ENCODE measurements at places on chromosomes 12 and 14.

- DNase-seq, result no peak
Observed at GRCh38 chr12:95322326-95322725, 104.7 kb downstream of the VEZT start.

DNA sequence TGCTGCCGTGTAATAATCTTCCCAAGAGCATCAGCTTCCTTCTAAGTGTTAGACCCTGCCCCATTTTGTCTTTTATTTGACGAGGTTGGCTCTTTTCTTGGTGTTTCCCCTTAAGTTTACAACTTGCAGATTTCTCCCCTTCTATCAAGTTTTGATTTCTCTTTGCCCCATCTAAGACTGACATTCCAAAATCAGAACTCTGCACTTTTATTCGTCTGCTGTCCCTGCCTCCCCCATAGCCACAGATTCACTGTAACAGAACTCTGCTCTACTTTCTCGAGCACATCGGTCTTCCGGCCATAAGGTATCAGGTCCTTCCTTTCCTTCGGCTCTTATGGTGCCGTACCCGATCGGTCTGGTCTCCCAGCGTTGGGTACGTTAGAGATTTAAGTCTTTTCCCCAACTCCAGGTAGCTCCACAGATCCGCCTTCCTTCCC is 563 bp downstream of the DCP1B start:
- DNase-seq, result no peak

DNA sequence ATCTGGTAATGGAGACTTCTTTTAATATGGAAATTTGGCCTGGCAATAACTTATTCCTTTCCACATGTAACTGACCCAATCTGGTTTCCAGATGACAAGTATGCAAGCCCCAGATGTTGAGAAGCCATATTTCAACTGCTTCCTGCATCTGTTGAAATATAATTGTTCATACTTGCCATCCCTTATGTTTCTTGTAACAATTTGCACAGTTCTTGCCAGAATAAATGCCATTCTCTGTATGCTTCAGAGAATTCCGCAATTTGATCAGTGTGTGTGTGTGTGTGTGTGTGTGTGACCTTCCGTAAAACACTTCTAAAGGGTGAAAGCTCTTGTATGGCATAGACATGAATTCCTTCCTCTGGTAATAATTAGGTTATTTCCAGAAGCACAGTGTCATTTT is 1.8 kb upstream of the CLEC2A start:
- no peak for DNase-seq

GRCh38 chr12:3476403-3476802 is 14.6 kb upstream of the PRMT8 start:
- no peak for DNase-seq

- DNase-seq, result no peak
Observed at GRCh38 chr12:15372352-15372751, 50.0 kb downstream of the PTPRO start.

DNA sequence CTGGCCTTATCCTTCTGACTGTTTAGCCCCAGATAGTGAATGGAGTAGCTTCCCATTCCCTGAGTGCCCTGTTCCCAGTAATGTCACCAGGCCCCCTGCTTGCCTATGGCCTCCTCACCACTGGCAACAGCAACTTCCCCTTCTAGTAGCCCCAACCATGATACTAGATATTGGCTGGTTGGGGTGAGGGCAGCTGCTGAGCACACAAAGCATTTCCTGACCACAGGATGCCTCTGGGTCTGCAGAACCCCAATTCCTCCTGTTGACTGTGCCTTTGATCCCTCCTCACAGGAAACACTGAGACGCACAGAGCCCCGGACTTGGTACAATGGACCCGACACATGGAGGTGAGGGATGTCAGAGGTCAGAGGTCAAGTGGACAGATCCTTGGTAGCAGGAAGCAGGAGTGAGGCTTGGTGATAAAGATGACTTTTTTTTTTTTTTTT is 597 bp downstream of the SOAT2 start:
- no peak for DNase-seq

DNA sequence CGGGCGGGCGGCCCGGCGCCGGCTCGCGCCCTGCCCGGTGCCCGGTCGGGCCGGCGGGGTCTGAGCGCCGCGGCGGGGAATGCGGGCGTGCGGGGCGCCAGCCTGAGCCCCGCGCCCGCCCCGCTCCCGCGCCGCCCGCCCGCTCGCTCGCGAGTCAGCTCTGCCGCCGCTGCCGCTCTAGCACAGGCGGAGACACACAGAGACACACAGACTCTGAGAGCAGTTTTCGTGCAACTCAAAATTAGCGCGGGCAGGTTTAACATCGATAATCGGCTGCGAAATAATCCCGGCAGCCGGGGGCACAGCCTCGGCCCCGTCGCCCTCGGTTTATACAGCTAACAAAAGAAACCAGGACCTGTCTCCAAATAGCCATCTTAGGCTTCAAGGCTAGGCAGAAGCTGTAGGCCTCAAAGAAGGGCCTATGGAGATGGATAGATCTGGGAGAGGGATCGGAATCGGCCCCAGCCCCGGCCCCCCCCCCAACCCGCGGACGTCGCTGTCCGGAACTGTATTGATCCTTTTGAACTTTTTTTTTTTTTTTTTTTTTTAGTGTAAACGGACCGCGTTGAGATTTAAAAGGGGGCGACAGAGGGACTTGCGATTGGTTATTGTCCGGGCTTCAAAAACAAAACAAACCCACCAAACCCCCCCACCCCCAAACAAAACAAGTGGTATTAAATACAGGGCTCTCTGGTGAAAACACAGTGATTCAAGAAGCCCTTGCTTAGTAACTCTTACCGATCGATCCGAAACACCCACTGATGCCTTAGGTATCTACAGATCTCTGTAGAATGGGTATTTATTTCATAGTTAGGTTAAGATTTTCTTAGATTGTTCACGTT is 1.1 kb downstream of the ARID2 start:
- no peak for DNase-seq

- no peak for DNase-seq
Observed at GRCh38 chr14:39467889-39468524, 35.8 kb upstream of the FBXO33 start.

GRCh38 chr14:37081218-37081617 is 91.2 kb downstream of the SLC25A21 start:
- DNase-seq, result no peak

GRCh38 chr12:93708952-93709351 is 31.8 kb downstream of the CRADD start:
- DNase-seq, result no peak

DNA sequence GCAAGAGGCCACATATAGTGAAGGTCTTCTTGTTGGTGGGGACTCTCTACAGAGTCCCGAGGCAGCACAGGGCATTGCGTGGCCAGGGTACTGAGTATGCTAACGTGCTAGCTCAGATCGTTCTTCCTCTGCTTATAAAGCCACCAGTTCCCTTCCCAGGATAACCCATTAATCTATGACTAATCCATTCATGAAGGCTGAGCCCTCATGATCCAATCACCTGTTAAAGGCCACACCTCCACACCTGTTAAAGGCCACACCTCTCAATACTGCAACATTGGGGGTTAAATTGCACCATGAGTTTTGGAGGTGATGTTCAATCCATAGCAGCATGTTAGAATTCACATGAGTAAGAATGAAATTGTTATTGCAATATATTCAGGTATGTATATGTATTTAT is 12.8 kb upstream of the YARS2 start:
- DNase-seq, result no peak

DNA sequence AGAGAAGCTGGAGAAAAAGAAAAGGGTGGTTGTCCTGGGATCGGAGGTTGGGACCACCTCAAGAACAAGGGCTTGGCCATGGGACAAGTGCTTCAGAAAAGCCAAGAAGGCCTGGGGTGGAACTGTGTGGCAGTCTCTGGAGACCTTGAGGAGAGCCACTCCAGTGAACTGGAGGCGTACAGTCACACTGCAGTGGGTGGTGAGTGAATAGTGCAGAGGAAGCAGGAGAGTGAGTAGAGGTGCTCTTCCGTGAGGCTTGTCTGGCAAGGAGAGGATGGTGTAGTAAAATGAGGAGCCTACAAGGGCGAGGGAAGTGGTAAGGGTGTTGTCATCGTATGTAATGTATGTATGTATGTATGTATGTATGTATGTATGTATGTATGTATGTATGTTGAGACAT is 20.9 kb downstream of the RASSF3 start:
- DNase-seq, result no peak

DNA sequence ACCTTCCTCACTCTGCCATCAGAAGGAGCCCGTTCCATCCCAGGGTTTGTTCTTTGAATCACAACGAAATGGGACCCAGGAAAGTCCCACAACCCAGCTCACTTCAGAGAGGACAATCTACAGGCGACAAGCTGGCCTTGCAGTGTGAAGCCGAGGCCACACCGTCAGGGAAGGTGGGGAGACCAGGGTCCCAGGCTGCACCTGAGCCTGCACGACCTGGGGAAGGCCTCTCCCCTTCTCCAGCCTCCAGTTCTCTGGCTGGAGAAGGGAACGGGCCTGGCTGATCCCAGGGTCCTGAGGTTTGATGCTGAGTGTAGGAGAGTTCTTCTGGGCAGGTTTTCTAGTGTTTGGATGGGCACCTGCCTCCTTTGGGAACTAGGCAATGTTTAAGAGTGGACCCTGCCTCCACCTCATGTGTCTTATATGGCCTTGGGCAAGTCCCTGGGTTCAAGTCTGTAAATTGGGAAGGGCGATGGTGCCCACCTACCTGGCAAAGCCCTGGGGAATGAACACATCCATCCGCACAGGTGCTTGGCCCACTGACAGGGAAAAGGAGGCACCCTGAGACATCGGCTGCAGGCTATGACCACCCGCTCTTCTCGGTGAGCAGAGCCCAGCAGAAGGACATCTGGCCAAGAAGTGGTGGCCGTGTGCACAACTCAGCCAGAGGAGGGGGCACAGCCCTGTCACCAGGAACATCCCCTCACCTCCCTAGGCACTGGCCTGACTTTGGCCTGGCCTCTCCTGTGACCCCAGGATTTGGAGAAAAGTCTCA is 77.9 kb upstream of the BCL11B start:
- no peak for DNase-seq

DNA sequence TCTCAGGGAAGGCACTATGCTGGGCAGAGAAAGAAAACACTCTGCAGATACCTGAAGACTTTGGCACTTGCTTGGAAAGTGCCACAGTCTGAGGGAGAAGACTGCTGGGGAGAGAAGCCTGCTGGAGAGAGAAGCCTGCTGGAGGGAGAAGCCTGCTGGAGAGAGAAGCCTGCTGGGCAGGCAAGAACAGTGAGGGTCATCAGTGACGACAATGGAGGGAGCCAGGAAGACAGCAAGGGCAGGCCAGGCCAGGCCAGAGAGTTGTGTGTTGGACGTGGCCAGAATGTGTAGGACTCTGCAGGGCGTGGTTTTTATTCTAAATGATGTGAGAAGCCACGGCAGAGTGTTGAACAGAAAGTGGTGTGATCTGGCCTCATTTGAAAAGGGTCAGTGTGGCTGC is 185.3 kb upstream of the ABCD2 start:
- no peak for DNase-seq

- DNase-seq, result no peak
Observed at GRCh38 chr12:13654456-13654855, 326.9 kb downstream of the GRIN2B start.

- DNase-seq, result no peak
Observed at GRCh38 chr12:115749071-115749841, 528.2 kb downstream of the MED13L start.

DNA sequence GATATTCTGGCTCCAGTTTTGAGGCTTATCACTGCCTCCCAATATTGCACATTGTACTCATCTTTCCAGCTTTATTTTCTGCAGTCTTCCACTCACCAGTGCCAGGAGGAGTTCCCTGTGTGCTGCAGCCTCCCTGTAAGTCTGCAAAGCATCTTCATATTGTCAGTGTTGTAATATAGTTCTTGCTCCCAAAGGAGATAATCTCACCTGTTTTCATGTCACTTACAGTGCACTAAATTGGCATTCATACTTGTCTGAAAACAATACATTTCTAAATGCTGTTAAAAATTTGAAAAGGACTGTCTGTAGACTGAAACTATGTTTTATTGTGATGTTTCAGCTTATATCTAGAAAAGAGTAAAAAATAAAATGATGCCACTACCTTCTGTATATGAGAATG is 146.8 kb upstream of the TMTC1 start:
- no peak for DNase-seq

DNA sequence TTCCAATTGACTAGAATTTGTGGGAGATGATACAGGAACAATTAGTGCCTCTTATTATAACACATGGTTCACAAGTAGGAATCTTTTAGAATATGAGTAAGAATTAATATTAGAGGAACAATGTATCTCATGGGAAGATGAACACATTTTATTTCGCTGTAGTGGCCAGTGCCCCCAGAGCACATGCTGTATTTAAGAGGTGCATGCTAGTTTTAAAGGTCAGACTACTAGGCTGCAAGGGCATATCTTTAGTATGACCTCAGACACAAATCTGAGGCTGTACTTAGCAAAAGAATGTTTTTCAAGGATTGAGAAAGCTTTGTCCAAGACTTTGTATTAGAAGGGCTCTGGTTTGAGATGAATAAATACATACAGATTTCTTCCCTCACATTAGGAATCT is 586.9 kb downstream of the CCER1 start:
- DNase-seq, result no peak

DNA sequence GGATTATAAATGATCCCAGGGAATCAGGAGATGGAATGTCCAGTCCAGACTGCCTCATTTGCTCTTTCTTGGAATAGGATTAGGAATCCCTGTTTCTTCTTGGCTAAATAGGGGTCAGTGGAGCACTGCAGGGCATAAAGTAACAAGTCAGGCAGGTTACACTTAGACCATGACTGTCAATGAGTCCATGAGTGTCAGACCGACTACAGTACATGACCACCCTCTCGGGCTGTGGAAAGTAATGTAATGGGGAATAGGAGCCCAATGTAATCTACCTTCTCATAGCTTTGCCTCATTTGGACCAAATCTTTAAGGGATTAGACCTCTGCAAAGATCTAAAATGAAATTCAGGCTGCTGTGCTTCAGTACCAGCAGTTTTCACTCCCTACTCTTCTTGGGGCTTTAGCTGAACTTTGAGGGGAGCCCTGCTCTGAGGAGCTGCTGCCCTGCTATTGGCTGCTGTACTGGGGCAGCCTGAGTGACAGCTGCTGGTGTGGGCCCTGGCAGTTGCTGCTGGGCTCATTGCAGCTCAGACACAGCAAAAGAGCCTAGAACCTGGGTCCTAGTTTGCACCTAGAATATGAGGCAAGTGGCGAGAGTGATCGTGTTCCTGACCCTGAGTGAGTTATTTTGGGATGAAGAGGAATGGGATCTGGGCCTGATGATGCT is 62.2 kb upstream of the OR4E1 start:
- no peak for DNase-seq

- DNase-seq, result no peak
Observed at GRCh38 chr12:27595231-27595642, 71.2 kb downstream of the PPFIBP1 start.

DNA sequence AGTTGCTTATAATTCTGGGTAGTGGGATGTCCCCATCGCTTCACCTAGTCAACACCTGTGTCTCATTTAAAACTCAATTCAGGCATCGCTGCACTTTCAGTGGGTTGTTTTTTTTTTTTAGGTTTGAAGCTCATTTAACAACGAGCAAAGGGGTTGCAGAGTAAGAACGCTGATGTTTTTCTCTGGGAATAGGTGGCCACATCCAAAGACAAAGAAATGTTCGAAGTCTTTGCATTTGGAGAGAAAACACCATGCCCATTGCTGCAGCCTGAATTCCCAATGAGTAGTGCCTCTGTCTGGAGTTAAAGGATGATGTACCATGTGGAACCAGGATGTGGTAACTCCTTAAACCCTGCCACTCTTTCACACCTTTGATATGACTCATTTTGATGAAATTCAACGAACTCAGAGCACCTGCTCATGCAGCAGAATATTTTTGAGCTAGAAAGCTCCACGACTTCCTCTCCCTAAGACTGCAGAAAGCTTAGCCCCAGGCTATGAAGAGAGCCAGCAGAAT is 35.1 kb upstream of the BATF start:
- no peak for DNase-seq
